ENCODE measurements at places on chromosomes 4 and X.

DNA sequence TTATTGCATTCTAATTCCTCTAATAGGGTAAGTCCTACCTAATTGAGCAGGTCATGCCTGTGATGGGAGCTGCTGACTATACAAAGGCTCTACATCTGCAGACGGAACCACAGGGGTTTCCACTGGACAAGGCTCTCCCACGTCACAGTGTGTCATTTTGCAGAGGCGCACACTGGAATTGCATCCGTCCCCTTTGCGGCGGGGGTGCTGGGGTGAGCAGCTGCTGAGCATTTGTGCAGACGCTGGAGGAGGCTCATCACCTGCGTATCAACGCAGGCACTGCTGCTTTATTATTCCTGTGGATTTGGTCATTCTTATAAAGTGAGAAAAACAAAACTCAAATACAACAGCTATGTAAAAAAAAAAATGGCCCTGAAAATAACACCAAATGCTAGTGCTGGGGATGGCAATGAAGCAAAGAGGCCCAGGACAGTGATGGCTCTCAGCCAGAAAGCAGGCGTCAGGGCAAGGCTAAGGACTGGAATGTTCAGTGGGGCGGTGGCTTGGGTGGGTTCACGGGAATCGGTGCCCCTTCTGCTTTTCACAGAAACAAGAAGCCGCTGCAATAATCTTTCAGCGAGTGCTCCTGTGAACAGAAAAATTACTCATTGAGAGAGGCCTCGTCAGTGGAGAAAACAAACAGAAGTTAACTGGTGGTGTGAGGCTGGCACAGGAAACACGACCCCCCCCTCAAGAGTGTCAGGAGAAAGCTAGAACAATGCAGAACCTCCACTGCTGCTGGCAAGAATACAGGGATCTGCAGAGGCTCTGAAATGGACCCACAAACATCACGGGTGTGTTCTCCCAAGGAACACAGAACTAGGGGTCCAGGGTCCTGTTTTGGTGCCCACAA, 67.8 kb downstream of the GATB start:
- no peak for DNase-seq

GRCh38 chrX:74420196-74421035, 877 bp upstream of the SLC16A2 start:
- no peak for DNase-seq

- no peak for DNase-seq
These were observed 39.0 kb downstream of the FBXO8 start for GRCh38 chr4:174244441-174244840.

GRCh38 chr4:185232370-185232769, 23.0 kb downstream of the SNX25 start:
- no peak for DNase-seq

DNA sequence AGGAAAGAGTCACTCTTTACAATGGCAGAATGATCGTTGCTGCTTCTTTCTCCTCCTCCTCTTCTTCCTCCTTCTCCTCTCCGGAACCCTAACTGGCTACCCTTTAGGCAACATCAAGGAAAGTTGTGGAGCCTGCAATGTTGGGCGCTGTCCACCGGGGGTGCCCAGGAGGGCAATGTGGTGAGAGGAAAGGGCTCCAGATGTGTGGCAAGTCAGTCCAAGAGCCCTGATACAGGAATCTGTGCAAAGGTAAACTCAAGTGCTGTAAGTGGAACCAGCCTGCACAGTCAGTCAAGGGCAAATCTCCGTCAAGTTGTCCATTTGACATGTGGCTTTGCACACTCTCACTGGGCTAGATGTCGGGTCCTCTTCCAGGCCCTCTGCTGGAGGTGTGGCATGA, 2.8 kb downstream of the RTL5 start:
- no peak for DNase-seq

DNA sequence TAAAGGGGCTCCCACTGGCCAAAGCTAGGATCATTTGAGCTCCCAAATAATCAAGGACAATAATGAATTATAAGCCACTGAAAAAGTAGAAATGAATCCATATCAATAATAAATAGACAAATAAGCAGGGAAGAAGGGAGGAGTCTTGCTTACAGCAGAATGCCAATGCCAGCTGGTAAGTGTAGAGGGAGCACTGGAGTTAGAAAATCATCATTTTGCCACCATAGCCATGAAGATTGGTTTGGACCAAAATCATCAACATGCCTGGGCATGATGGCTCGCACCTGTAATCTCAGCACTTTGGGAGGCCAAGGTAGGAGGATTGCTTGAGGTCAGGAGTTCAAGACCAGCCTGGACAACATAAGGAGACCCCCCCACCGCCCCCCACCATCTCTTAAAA, 20.4 kb upstream of the SH3KBP1 start:
- DNase-seq, result no peak

DNA sequence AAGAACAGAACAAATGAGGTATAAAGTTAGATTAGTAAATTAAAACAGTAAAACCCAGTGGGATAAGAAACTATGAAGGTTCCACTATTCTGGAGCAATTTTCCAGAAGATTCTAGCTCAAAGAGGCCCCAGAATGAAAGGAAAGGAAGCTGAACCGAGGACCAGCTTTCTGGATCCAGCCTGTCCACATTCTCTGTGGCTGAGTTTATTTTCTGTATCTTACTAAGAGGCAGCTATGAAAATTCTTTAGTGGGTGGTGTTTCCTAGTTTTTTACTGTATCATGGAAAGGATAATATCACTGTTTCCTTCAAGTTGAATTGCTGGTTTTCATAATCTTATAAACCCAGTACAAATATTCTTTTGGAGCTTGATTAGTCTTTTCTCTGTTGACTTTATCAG, 11.8 kb downstream of the DAPP1 start:
- DNase-seq, result no peak

DNA sequence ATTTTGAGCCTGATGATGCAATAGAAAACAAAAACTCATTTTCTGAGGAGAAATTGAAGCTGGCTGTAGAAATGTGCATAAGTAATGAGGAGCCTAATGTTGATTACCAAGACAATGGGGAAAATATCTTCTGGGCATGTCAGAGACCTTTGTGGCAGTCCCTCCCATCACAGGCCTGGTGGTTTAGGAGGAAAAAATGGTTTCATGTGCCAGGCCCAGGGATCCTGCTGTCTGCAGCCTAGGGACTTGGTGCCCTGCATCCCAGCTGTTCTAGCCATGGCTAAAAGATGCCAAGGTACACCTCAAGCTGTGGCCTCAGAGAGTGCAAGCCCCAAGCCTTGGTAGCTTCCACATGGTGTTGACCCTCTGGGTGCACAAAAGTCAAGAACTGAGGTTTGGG, 128.7 kb upstream of the ARHGEF9 start:
- no peak for DNase-seq

DNA sequence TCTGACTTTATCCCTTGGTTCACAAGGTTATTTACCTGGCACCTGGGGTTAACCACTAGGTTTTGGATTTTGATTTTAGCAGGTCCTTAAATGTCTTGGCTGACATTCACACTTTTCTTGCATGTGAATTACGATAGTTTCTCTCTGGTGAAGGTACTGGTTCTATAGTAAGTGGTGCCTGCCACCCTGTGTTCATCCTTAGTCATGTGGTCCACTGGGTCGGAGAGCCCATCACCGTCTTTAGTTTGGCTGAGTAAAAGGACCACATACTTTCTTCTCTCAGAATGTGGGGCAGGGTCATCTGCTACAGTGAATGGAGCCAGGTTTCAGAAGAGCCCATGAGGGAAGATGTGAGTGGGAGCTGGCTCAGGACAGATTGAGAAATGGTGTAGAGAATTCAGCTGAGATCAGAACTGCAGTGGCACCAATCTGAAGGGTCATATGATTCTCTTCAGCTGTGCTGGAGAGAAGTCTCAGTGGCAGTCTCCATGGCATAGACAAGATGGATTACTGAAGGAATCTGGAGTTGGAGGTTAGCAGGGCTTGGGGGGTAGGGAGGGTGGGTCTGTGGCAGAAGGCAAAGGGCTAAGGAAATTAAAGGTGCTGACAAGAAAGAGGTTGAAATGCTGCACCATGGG, 310.4 kb downstream of the GPAT3 start:
- DNase-seq, result no peak

DNA sequence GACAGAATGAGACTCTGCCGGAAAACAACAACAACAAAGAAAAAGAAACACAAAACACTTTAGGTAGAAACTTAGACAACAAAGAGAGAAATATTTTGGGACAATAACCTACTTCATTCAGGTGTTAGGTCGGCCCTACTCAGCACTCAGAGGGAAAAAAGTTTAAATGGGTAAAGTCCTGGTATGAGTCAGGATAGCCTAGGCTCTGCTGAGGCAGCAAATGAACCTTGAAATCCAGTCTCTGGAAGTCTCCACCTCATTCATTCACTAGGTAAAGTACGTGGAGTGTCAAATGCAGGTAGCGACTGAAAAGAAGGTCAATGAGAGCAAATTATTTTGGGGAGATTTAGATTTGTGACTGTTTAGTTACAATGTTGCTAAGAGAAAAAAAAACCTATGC, 127.4 kb downstream of the FHDC1 start:
- DNase-seq, result no peak

DNA sequence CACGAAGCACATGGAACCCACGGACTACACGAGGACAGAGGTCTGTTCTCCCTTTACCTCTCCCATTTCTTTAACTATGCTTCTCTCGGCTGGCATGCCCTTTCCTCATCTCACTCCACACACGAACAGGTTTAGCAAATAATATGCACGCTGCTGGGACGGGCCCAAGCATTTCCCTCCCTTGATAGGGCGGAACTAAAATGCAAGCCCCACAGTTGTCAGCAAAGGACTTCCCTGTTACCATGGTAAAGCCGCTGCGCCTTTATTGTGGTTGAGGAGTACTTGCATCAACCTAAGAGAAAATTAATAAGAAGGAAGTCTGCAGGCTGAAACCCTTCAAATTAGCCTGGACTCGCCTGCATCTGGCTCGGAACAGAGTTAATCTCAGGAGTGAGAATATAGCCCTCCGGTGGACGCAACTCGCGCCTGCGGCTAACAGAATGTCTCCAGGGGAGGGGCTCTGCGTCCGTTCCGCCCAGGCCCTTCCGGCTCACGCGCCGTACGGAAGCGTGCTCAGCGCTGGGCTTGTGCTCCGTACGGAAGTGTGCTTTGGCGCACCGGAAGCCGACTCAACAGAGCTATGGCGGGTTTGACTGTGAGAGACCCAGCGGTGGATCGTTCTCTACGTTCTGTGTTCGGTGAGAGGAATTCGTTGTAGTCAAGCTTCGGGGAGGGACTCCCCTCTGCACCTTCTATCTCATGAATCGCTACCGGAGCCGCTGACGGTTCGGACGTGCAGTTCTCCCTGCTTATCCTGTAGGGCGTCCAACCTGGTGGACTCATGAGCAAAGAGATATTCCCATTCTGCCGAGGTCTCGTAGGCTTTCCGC, at the start of gene CSTF2:
CSTF2 (plus strand) TSS at position 555 of the 830 bp plus-strand sequence; CDS start at position 581, 26 bp downstream.
- DNase-seq, result peak; percentile 72

DNA sequence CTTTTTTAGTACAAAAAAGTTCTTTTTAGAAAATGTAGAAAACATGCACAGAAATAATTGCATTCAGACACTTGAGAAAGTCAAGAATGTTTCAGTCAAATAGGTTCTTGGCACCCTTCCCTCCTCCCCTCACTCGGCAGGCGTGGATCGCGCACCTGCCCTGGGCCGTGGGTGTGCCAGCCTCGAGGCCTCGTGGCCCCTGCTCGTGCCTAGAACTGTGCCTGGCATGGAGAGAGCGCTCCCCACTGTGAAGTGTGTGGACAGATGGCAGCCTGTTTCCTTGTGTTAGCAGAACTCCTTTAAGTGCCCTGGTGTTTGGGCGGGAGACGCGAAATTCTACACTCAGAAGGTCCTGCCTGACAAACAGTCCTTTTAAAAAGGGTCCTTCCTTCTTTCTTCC, 14.7 kb downstream of the RGS12 start:
- DNase-seq, result no peak

GRCh38 chr4:169269916-169270809, 593 bp downstream of the SH3RF1 start:
- DNase-seq, result peak; percentile 14

DNA sequence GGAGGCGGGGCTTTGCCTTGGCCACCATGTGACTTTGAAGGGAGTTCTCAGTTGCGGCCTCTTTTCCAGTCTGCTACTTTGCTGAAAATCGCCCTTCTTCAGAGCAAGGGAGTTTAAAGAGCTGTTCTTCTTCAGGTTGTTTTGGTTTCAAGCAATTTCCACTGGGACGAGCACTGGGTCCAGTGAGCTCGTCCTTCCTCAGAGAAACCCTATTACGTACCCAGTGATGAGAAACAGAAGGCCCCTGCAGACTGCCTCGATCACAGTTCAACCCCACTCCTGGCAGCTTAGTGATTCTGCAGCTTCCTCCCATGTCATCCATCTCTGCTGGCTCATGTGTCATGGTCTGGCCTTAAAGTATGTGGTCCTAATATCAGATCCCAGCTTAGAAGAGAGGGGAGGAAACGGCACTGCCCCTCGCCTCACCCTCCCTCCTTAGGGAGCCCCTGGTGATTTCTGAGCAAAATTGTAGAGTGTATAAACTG, 7.8 kb upstream of the FAM149A start:
- DNase-seq, result no peak

- DNase-seq, result no peak
These were observed 256.7 kb downstream of the SPOCK3 start for GRCh38 chr4:166977596-166977995.

GRCh38 chr4:153005899-153006381, 69.8 kb downstream of the FHDC1 start:
- no peak for DNase-seq

GRCh38 chr4:24186466-24186865, 296.6 kb upstream of the PPARGC1A start:
- no peak for DNase-seq

DNA sequence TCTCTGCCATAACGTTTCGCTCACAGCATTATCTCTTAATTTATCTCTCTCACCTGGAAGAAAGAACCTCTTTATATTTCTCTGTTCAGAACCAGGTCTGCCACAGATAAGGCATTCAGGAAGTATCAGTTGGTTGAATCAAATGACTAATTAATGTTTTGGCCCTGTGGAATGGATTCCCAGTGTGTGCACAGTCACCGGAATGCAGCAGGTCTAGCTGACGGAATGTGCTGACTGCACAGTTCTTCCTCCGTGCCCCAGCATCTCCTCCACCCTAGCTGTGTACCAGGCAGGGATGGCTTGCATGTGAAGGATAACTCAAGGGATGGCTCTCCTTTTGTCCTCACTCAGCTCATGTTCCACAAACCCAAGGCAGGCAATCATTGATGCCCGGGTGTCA, 141.8 kb upstream of the MSX1 start:
- no peak for DNase-seq

DNA sequence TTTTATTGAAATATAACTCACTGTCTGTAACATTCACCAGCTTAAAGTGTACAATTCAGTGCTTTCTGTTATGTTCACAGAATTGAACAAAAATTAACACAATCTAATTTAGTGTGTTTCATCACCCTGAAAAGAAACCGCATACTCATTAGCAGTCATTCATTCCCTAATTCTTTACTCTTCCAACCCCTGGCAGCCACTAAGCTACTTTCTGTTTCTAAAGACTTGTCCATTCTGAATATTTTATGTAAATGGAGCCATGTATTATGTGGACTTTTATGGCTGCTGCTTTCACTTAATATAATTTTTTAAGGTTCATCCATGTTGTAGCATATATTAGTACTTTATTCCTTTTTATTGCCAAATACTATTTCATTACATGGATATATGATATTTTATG, 94.7 kb upstream of the ATP8A1 start:
- no peak for DNase-seq

GRCh38 chr4:87316961-87317360, 5.7 kb downstream of the HSD17B13 start:
- no peak for DNase-seq
